A375 (cell line): ENCODE measurements at places on chromosomes 16 and 17. TPM values are rescaled to one million over a fixed set of nuclear protein-coding genes. Genes with fewer than 3 reads are reported as not detected.

Gene IRX5
- total RNA-seq = 9.4 and 15.1 TPM in 2 replicates

Gene TBL3
- total RNA-seq = 72.8 and 74.0 TPM in 2 replicates

Gene ABCA3
- 0.40 and 0.60 TPM in 2 replicates for total RNA-seq

Gene SLX1A
- total RNA-seq = 199 and 212 TPM in 2 replicates

Gene FOXO3B
- total RNA-seq = 4.8 and 8.9 TPM in 2 replicates

Gene EVPLL
- total RNA-seq = 0.23 TPM in 1 of 2 replicates, not detected in the other

Gene GPR179
- total RNA-seq = 0.08 and 0.13 TPM in 2 replicates

Gene NT5C3B
- total RNA-seq = 85.6 and 94.7 TPM in 2 replicates

Gene TPSG1
- not detected in 2 replicates for total RNA-seq

Gene SEPTIN1
- 0.60 TPM in 1 of 2 replicates, not detected in the other for total RNA-seq

Gene SLC22A31
- total RNA-seq = not detected in 2 replicates

Gene EFNB3
- 2.6 and 3.1 TPM in 2 replicates for total RNA-seq

Gene DDX42
- total RNA-seq = 61.0 and 70.2 TPM in 2 replicates

Gene HBQ1
- not detected in 2 replicates for total RNA-seq

Gene RNF43
- 0.11 TPM in 1 of 2 replicates, not detected in the other for total RNA-seq

Gene EPX
- not detected in 2 replicates for total RNA-seq

Gene ITGA3
- total RNA-seq = 360 and 393 TPM in 2 replicates

Gene CENPT
- 29.7 and 30.7 TPM in 2 replicates for total RNA-seq

Gene TMEM97
- 27.4 and 33.0 TPM in 2 replicates for total RNA-seq

Gene KDM8
- total RNA-seq = 3.9 and 8.3 TPM in 2 replicates

Gene CD300C
- total RNA-seq = not detected in 2 replicates

Gene CSH2
- total RNA-seq = not detected in 2 replicates

Gene VASN
- 1.6 and 1.9 TPM in 2 replicates for total RNA-seq

Gene ABAT
- total RNA-seq = 1.2 and 1.5 TPM in 2 replicates

Gene MXRA7
- total RNA-seq = 49.4 and 57.9 TPM in 2 replicates

Gene SMPD3
- total RNA-seq = 0.19 and 0.53 TPM in 2 replicates

Gene IRX3
- 8.7 and 10.0 TPM in 2 replicates for total RNA-seq
